ENCODE measurements at places on chromosomes 11 and 22.

DNA sequence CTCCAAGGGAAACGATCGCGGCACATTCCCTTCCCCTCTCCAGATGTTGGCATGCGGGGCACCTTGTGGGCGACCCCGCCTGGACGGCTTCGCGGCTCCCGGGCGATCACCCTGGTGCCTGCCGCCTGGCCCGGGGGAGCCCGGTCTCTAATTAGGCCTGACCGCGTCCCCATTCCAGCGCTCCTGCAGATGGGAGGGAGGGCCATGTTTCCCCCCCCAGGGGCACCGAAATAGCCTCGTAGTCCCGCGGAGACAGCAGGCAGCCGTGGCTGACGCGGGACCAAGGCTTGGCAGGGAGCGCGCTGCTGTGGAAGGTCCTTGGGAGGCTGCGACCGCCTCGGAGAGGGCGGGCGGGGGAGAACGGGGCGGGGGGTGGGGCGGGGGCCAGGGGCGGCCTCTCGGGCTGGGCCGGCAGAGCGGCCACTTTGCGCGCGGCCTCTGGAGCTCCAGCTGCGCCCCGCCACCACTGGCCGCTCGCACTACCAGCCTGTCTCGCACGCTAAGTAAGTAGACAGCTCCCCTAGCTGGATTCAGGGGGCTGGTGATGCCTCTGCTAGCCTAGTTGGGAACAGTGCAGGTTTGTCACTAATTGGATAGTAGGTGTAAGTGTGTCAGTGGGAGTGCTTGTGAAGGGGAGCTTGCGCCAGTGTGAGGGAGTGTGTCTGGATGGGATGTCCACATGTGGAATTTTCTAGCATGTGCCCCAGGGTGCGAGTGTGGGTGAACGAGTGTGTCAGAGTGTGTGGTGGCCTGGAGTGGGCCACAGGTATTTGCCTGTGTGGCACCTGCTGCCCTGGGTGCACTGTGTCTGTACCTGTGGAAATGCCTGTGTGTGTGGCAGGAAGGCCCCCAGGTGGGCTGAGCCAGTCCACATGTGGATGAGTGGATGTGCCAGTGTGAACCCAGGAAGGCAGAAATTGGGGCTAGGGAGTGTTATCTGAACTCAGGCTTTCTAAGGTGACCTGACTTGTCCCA lies at the start of gene INSC:
Gene INSC (plus strand): TSS at position 423 of the 975 bp plus-strand sequence. CDS start 34,252 bp downstream, outside the sequence.
- DNase-seq: no peak

GRCh38 chr11:64222651-64223000 lies 3.4 kb downstream of the TRPT1 start:
- no peak for DNase-seq

GRCh38 chr11:4495487-4495886 lies 13.0 kb downstream of the OR52K1 start:
- no peak for DNase-seq

DNA sequence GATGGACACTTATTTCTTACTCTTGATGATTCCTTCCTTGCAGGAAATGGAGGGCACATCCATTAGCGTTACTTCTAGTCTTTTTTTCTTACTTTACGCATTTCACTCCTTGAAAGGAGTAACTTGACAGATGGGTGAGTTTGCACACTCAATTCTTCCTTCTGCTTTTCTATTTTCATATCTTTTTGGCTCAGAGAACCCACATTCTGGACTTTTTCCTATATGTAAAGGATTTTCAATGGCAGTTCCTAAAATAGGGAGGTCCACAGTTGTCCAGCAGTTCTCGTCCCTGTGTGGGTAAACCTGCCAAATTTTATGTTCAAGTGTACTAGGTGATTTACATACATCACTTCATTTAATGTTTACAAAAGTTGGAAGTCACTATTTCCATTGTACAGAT lies 440.0 kb upstream of the KIRREL3 start:
- no peak for DNase-seq

DNA sequence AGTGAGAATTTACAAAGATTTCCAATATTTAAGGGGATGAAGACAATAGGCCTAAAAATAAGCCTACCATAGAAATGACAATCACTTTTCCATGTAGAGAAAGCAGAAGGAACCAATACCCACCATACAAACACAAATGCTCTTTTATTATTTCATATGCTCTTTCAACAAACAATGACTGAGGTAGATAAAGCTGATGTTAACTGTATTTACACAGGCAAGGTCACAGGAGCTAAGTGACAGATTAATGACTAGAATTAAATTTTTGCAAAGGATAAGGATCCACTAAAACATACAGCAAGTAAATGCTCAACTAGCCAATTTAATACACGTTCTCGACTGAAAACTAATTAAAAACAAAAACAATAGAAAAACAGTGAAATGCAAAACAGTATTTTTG lies 34.2 kb downstream of the PICALM start:
- DNase-seq: no peak

DNA sequence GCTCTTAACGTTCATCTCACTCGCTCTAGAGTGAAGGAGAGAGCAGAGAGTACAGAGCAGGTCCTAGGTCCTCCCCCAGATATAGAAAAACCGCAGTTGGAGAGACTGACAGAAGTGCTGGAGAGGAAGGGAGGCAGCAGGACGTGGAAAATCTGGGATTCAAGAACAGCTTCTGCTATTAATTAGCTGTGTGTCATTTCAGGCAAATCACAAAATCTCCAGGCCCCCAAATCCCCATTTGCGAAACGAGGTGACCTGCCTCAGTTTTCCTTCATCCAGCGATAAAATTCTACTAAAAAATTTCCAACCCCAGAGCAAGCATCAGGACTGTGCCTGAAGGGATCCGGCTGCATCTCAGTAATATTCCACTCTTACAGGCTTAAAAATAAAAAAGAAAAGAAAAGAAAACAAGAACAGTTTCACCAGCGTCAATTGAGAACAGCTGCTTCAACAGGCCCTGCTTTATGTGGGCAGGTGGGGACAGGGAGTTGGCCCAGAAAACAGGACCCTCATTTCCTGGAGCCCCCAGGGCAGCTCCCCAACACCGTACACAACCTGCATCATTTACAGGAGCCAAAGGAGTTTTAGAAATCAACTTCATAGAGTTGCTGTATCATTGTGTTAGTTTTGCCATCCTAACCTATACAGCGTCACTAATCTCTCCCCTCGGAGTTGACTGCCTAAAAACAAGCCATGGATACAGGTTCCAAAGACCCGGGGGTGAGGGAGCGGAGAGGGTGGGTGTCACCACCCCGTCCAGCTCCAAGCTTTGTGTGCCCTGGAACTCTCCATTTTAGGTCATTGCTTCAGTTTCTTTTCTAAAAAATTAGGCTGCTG lies 2.3 kb upstream of the MALAT1 start:
- DNase-seq: no peak

DNA sequence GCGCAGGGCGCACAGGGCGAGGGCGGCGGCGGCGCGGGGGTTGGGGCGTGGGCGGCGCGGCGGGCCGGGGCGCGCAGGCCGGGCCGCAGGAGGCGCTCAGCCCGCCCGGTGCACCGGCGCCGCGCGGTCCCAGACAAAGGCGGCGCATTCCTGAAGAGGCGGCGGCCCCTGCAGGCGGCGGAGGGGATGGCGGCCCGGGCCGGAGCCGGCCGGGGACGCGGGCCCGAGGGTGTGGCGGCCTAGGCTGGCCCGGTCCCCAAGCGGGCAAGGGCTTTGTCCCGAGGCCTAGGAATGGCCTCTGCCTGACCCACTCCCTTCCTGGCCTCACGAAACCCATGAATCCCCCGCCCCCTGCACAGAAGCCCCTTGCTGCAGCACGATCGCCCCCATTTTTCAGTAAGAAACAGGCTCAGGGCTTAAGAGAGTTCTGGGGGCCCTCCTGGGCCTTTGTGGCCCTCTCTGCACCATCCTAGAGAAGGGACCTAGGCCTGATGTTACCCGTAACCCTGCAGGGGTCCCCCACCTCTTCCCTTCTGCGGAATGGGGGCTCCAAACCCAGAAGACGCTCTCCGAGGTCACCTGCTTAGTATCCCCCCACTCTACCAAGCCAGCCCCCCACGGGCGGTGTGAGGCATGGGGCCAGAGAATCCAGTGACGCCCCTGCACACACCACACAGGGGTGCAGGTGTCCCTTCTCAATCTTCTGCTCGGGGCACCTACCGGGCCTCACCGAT lies at the start of gene RTN4R:
Gene RTN4R (minus strand): TSS at position 40 of the 734 bp plus-strand sequence. CDS start 226 bp downstream, outside the sequence.
- DNase-seq: peak; percentile 59

- no peak for DNase-seq
Observed at GRCh38 chr11:128219731-128220120, 367.6 kb downstream of the ETS1 start.

DNA sequence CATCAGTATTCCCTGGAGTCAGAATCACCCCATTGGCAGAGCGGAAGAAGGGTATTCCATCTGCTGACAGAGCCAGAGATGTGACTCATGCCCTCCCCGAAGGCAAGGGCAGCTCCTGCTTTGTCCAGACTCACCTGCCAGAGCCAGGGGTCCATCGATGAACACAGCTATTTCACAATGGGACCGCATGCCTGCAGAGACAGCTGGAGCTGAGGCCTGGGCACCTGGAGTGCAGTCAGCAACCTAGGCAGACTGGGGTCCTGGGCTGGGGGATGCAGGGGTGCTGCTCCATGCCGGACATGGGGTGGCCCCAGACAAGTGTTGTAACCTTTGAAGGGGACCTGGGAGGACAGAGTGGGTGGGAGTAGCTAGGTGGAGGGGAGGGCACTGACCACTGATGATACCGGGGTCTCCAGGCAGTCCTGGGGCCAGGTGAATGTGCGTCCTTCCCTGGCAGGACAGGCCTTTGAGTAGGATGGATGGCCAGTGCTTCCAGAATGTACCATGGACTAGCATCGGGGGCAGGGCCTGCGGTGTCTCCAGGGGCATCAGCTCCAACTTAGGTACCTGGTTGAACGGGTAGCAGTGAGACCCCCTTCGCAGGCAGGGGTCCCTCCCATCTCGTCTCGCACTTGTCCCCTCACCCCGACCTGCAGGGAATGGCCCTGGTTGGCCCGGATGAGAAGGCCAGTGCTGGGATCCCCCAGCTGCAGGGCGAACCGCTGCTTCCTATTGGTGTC lies 1.7 kb downstream of the TRPT1 start:
- no peak for DNase-seq

GRCh38 chr11:15993345-15993744 lies 363.0 kb downstream of the SOX6 start:
- DNase-seq: no peak

DNA sequence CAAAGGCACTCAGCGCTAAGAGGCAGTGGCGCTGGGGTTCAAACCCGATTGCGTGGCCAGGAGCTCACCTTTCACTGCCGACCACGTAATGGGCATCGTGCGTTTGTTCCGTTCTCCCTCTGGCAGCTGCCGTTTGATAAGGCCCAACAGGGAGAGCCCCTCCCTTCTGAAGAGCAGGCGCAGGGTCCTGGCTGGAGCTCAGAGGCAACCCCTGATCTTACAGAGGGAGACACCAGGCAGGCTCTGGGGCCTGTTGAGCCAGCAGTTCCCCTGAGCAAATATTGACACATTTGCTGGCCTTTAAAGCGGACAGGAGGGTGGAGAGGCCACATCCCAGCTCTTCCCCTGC lies 11.7 kb upstream of the C1QTNF6 start:
- no peak for DNase-seq

- no peak for DNase-seq
Observed at GRCh38 chr22:43210631-43211515, 23.9 kb upstream of the TTLL12 start.

- DNase-seq: no peak
Observed at GRCh38 chr22:39806109-39806508, 87.5 kb downstream of the ENTHD1 start.

GRCh38 chr11:81987829-81988472 lies 745.7 kb downstream of the FAM181B start:
- DNase-seq: no peak

DNA sequence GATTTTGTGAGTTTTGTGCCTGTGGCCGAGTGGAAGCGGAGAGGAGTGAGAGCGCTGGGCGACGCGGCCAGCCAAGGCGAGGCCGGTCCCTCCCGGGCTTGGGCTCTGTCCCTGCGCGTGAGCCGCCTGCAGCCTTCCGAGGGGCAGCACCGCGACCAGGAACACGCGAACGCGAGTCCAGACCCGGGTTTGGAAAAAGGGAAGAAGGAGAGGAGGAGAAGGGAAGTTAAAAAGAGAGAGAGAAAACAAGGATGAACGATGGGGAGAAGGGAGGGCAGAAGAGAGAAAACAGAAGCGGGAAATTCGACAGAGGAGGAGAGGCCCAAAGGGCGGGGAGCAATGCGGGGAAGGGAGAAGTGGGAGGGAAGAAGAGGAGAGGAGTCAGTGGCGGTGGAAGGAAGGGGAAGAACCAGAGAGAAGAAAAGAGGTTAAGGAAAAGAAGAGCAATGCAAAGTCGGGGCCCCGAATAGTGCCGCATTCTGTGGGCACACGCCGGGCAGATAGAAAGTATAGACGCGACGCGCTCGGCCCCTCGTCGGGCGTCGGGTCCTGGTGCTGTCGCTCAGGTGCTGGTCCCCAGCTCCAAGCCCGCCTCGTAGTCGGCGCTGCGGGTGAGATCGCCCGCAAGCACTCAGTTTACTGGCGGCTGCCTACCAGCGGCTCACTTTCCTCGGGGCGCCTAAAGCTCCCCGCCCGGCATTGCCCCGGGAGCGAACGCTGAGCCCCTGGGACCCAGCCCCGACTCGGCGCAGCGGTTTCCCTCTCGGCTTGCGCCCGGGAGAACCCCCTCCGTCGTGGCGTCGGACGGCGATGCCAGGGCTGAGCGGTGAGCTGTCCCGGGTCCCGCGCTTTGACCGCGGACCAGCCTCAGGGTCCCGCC lies 2.8 kb upstream of the BARX2 start:
- DNase-seq: no peak

DNA sequence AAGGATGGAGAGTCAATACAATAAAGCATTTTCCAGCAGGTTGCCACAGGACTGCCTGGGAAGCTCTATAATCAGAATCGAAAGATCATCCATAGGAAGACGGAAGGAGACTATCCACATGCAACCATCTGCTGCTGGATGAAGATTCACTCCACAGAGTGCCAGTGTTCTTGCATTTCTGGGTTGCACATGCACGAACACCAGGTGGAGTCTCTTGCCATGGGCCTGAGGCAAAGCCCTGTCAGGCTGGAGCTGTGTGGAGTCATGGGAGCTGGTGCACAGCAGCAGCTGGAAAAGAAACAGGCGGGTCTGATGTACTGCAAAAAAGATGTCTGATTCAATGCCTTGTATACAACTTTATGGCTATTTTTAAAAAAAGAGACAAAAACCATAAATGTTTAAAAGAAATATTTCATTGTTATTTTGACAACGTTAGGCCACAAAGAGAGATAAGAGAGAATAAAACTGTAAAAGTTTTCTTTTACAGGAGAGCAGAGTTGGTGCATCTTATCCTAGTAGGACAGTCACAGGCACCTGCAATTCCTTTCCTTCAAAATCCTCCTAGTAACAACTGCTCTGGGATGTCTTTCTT lies 12.9 kb upstream of the FAT3 start:
- DNase-seq: no peak

DNA sequence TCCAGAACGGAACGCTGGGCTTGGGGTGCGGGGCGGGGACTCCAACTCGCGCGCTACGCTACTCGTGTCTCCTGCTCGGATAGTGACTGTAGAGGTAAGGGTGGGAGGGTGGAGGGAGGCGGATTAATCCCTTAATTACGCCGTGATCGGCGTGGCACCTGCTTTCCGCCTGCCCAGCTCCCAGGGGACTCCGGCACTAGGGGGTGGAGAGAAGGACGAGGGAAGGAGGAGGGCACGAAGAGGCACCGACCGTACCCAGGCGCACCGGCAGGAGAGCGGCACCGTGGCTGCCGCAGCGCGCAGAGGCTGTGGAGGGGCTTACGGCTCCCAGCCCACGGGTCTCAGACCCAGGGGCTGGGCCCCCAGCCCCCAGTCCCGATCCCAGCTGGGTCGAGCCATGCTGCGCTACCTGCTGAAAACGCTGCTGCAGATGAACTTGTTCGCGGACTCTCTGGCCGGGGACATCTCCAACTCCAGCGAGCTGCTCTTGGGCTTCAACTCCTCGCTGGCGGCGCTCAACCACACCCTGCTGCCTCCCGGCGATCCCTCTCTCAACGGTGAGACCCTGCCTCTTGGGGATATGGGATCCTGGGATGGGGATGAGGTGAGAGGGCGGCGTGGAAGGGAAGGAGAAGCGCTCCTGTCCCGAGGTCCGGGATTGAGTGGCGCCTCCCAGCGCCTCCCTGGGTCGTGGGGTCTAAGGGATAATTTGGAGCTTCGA lies at the start of gene ROBO3:
Gene ROBO3 (plus strand): TSS at position 252 of the 721 bp plus-strand sequence. CDS start 146 bp downstream, at position 398.
- DNase-seq: no peak
